ENCODE measurements at places on chromosomes 4 and X. TPM values are rescaled to one million over a fixed set of nuclear protein-coding genes. Genes with fewer than 3 reads are reported as not detected.

Gene SPANXD
- total RNA-seq: not detected

GRCh38 chrX:14873676-14874049 lies 442 bp downstream of the MOSPD2 start:
- DNase-seq: no peak

GRCh38 chr4:89658701-89659024 lies 178.3 kb downstream of the SNCA start:
- no peak for DNase-seq

- DNase-seq: no peak
These were observed 37.3 kb downstream of the RRAGB start for GRCh38 chrX:55754861-55755294.

- DNase-seq: no peak
These were observed 473.4 kb downstream of the TRIML1 start for GRCh38 chr4:188612659-188613058.

Gene EMCN
- total RNA-seq: not detected

GRCh38 chr4:148315049-148315448 lies 127.2 kb downstream of the NR3C2 start:
- DNase-seq: no peak

- DNase-seq: no peak
These were observed 79.4 kb upstream of the SPRY1 start for GRCh38 chr4:123317211-123317610.

- DNase-seq: no peak
These were observed 192.9 kb upstream of the GALNT7 start for GRCh38 chr4:172975651-172976229.

Gene SRD5A3
- 7.9 TPM for total RNA-seq

Gene FAM9B
- not detected for total RNA-seq

Gene ZNF157
- 0.25 TPM for total RNA-seq

DNA sequence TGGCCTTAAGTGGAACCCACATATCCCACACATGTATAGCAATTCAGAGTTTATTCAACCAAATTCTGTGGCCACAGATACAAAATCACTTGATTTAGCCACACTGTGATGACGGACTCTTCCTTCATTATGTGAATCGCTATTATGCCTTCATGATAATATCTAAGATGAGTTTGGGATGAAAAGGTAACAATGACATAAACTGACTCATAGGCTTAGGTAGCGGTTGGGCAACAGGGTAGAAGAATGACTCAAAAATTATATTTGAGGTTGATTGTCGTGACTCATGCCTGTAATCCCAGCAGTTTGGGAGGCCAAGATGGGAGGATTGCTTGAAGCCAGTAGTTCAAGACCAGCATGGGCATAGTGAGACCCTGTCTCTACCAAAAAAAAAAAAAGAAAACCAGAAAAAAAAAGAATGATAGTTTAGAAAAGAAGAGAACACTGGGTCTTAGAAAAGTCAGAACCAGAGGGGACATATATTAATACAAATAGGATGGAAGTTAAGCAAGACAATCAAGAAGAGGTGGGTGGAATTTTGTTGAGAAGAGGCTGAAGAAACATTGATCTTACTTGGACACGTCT lies 70.4 kb upstream of the USP9X start:
- DNase-seq: no peak

Gene MAGIX
- total RNA-seq: 2.7 TPM

Gene GAGE1
- total RNA-seq: not detected

DNA sequence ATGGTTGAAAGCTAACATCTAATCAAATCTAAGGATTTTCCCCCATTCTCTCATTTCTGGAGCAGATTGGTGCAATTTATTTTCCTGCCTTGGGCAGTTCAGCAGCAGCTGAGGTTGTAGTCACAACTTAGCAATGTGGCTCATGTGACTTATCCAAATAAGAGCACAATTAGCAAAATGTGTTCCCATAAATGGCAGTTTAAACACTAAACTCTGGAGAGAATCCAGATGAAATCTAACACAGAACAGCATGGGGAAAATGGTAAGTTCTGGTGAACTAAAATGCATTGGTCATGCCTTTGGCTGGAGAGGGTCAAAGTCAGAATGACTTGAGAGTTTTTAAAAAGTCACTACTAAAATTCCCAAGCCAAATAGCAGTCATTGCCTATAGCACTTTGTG lies 422.6 kb upstream of the DIPK2B start:
- DNase-seq: no peak

DNA sequence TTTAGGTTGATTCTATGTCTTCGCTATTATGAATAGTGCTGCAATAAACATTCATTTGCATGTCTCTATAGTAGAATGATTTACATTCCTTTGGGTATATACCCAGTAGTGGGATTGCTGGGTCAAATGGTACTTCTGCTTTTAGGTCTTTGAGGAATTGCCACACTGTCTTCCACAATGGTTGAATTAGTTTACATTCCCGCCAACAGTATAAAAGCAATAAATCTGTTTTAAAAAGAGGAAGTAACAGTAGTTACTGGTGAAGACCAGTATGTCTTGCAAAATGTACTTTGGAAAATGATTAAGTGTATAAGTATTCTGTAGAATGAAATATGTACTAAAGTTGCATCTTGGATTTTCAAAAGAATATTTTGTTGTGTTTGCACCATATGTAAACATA lies 77.3 kb downstream of the SHROOM4 start:
- no peak for DNase-seq

Gene AKAP4
- total RNA-seq: not detected

DNA sequence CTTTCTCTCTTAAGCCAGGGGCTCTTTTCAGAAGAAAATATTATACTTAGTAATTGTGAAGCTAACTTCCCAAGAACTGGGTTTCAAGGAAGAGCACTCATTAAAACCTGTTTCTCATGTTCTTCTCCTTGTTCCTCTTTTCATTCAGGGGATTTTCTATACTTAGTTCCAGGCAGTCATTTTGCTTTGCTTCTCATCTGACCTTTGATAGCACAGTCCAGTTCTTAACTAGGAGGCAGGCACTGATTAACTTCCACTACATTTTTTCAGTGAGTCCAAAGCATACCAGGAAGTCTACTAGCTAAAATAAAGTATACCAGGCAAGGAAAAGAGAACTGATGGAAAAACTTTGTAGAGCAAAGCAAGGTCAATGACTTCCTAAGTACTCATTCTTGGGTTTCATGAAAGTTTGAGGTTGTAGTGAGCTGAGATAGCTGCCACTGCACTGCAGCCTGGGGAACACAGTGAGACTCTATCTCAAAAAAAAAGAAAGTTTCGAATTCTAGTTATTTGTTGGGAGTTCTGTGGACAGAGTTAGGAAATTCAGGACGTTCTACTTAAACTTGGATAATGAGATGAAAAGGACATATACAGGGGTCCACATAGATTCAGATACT lies 190.1 kb upstream of the HS3ST1 start:
- no peak for DNase-seq

Gene NSUN7
- not detected for total RNA-seq

- no peak for DNase-seq
These were observed 220.0 kb downstream of the ENOX2 start for GRCh38 chrX:130682990-130683389.

GRCh38 chr4:30840571-30840970 lies 120.4 kb downstream of the PCDH7 start:
- DNase-seq: no peak

DNA sequence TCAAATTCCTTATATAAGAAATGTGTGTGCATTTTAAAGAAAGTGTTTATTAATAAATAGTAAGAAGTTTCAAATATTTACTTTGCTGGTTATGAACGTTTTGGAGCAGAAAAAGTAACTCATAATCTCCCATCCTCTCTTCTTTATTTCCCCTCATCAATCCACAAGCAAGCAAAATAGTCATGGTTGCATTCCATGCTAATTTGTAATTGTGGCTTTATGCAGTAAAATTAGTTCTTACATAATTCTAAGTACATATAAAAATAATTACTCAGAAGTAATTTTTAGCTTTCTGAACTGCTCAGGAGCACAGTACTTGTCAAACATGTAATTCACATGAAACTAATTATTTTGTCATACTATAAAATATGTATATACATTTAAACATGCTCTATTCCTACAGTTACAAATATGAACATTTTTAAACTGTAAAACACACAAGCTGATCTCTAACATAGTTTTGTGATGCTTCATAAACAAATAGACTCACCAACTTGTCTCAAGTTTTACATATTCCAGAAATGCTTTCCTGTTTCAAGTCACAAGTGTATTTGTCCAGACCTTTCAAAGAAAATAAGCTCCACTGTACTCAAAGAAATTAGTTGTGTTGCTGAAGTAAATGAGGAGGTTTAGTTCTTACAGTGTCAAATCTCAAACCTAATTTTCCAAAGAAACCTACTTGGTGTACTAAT lies 218.9 kb downstream of the PABPC4L start:
- no peak for DNase-seq

Gene NUP62CL
- not detected for total RNA-seq

Gene IL1RAPL2
- total RNA-seq: not detected

Gene MTMR1
- total RNA-seq: 10.9 TPM

- DNase-seq: no peak
These were observed 565.7 kb downstream of the PPARGC1A start for GRCh38 chr4:23324021-23324690.

DNA sequence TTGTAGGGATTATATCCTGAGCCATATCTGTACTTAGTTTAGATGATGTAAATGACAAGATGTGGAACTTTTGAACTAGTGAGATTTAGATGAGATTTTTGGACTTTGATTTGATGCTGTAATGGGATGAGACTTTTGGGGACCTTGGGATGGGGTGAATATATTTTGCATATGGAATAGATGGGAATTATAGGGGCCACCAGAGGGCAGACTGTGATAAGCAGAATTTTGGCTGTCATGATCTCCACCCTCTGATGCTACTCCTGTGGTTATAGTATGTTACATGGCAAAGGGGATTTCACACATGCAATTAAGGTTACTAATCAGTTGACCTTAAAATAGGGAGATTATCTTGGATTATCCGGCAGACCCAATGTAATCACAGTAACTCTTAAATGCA lies 214.0 kb upstream of the NHS start:
- no peak for DNase-seq

DNA sequence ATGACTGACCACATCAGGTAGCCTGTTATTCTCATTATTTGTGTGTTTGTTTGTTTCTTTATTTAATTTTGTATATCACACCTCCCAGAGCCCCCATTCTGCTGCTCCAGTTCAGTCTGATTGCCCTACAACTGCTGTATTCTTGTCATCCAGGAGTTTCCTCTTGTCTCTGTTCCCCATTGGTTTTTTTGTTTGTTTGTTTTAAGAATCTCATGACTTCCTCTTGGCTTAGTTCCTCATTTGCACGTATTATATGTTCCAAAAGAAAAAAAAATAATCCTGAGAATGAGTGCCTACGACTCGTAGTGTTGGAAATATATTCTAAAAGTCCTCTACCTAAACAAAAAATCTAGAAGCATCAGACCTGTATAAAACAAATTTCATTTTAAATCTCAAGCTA lies 142.3 kb upstream of the SLIT2 start:
- DNase-seq: no peak

GRCh38 chrX:128897621-128898020 lies 625.7 kb downstream of the SMARCA1 start:
- DNase-seq: no peak

GRCh38 chr4:145867406-145867805 lies 71.2 kb downstream of the ZNF827 start:
- no peak for DNase-seq

GRCh38 chr4:37896206-37896860 lies 5.4 kb downstream of the TBC1D1 start:
- DNase-seq: peak; percentile 19

GRCh38 chrX:6904156-6904555 lies 243.4 kb upstream of the STS start:
- no peak for DNase-seq

DNA sequence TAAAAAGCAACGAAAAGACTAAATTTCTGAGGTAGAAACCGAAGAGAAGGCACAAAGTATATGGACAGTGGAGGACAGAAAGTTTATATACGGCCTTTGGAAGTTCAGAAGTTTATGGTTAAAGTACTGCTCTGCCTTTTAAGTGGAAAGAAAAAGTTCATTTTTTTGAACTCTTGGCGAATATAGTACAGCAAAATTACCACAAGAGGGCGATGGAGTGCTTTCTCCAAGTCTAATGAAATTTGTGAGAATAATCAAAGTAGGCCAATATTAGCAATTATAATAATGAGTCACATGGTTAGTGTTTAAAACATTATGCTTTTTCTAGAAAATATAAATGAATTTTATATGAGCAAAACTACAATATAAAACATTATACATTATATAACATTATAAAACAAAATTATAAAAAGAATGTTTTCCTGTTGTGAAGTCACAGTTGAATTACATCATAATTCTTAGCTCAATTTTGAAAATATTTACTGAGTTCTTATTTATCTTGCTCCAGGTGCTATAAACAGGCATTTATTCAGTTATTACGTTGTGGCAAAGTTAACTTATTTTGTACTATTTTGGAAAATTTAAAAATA lies 136.2 kb upstream of the BMPR1B start:
- peak; percentile 35 for DNase-seq

DNA sequence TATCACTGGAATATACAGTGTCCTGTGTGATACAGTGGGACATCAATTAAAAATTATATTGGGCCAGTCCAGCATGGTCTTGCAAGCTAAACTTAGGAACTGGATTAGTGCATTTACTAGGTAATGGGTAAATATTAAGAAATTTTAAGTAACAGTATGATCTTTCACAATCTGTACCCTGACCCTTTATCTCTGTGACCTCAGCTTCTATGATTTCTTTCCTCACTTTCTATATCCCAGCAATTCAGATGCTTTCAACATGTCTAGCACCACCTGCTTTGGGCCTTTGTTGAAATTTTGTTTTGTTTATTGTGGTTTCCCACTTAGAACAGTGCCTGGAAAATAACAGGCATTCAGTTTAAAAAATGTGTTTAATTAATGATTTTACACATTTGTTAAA lies 2295.4 kb downstream of the ARAP2 start:
- DNase-seq: no peak

DNA sequence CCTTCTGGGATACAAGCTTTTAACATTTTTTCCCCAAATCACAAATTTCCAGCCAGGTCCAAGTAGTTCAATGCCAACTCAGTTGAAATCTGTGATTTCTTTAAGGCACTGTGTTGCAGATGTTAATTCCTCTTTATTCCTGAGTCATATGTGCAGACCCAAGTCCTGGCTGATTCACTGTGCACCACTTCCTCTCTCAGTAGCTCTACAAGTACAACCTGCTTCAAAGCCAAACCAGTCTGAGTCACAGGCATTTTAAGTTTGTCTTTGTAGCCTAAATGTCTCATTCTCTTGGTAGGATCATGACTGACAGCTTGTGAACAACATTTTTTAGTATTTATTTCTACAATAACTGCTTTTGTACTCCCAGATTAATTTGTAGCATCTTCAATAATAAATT lies 165.6 kb upstream of the S100G start:
- DNase-seq: no peak

Gene HPGDS
- not detected for total RNA-seq
